ENCODE measurements at places on chromosomes 1 and 21. TPM values are rescaled to one million over a fixed set of nuclear protein-coding genes. Genes with fewer than 3 reads are reported as not detected.

DNA sequence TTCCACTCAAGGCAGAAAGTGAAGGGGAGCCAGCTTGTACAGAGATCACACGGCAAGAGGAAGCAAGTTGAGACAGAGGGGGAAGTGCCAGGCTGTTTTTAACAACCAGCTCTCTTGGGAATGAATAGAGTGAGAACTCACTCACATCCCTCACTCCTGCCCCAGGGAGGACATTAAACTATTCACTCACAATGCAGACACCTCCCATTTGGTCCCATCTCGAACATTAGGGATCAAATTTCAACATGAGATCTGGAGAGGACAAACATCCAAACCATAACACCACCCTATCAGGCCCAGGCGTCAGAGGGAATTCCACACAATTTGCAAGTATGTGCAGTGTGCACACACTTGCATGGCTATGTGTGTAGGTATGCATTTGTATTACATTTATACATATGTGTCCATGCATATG lies 62.7 kb downstream of the DMAP1 start:
- peaks cover 15% of the 10 kb centered on the region for H3K4me1 ChIP-seq
- DNase-seq, result no peak
- H3K27me3 ChIP-seq, result no peaks in the 10 kb centered on the region
- no peaks in the 10 kb centered on the region for H3K36me3 ChIP-seq

- H3K27ac ChIP-seq, result no peak overlapping the region
- no peak for DNase-seq
- H3K4me3 ChIP-seq, result no peak overlapping the region
- H3K27me3 ChIP-seq, result no peaks in the 10 kb centered on the region
Measured at GRCh38 chr1:27538793-27539192, 48.8 kb upstream of the WASF2 start.

DNA sequence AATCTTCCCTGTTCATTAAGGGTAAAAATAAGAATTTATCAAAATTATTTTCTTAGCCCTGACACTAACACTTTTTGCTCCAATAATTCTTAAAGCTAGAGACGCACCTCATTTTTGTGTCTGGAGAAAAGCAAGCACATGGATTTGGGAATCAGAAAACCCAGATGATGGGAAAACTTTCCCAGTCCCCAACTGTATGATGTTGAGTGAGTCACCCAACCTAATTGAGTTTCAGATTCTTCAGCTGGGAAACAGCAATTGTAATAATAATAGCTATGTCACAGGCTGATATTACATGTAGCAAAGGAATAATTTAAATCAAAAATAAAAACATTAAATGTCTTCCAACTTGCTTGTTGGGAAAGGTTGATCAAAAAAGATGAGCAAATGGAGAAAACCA lies 159.0 kb downstream of the MIS18A start:
- H3K27ac ChIP-seq, result no peak overlapping the region
- no peak for DNase-seq
- no peaks in the 10 kb centered on the region for H3K27me3 ChIP-seq
- H3K4me1 ChIP-seq, result no peaks in the 10 kb centered on the region
- H3K36me3 ChIP-seq, result no peaks in the 10 kb centered on the region

- no peak for DNase-seq
- no peak overlapping the region for H3K4me3 ChIP-seq
- H3K27me3 ChIP-seq, result no peaks in the 10 kb centered on the region
- no peaks in the 10 kb centered on the region for H3K36me3 ChIP-seq
- peaks cover 18% of the 10 kb centered on the region for H3K4me1 ChIP-seq
Measured at GRCh38 chr1:3373175-3373574, 81.3 kb upstream of the ARHGEF16 start.

GRCh38 chr21:41767606-41768436 lies 969 bp upstream of the RIPK4 start:
- no peak overlapping the region for H3K27ac ChIP-seq
- peaks cover 29% of the 10 kb centered on the region for H3K27me3 ChIP-seq
- peak overlapping the region; percentile 33 for H3K4me3 ChIP-seq
- no peaks in the 10 kb centered on the region for H3K36me3 ChIP-seq

- DNase-seq, result no peak
- H3K27me3 ChIP-seq, result no peaks in the 10 kb centered on the region
- H3K27ac ChIP-seq, result no peak overlapping the region
- H3K4me1 ChIP-seq, result no peaks in the 10 kb centered on the region
- H3K4me3 ChIP-seq, result no peak overlapping the region
Measured at GRCh38 chr1:214476229-214476985, 75.0 kb downstream of the PTPN14 start.

DNA sequence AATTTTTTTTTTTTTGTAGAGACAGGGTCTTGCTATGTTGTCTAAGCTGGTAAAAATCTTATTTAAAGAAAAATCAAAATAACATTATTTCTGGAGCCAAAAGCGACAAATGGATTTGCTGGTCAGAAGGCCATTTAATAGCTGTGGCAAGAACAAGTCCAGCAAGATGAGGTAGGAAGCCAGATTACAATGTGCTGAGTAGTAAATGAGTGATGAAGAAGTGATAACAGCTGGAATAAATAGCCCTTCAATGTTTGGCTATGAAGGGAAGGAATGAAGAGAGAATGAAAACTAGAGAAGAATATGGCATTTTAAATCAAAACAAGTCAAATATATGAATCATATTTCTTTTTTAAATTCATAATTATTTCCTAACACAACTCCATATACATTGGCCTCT lies 34.5 kb downstream of the SYDE2 start:
- DNase-seq, result no peak
- H3K27me3 ChIP-seq, result no peaks in the 10 kb centered on the region
- H3K4me3 ChIP-seq, result no peak overlapping the region
- no peak overlapping the region for H3K27ac ChIP-seq
- H3K4me1 ChIP-seq, result peaks cover 3% of the 10 kb centered on the region

DNA sequence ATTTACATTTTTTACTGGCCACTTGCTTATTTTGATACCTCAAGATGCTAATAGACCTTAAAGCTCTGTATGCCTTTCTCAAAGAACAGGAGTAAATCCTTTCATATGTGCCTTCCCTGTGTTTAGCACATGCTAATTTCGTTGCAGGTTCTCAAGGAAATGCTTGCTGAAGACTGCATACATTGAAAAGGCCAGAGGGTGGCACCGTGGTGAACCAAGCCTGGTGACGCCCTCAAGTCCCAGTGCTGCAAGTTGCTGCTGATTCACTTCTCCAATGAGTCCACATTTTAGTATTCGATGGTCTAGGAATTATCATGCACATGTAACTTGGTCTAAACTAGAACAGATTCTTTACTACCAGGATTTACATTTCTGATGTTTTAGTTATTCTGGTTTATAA lies 94.1 kb downstream of the CLDN17 start:
- no peak overlapping the region for H3K4me3 ChIP-seq
- H3K36me3 ChIP-seq, result no peaks in the 10 kb centered on the region
- DNase-seq, result no peak
- H3K4me1 ChIP-seq, result no peaks in the 10 kb centered on the region
- no peak overlapping the region for H3K27ac ChIP-seq

DNA sequence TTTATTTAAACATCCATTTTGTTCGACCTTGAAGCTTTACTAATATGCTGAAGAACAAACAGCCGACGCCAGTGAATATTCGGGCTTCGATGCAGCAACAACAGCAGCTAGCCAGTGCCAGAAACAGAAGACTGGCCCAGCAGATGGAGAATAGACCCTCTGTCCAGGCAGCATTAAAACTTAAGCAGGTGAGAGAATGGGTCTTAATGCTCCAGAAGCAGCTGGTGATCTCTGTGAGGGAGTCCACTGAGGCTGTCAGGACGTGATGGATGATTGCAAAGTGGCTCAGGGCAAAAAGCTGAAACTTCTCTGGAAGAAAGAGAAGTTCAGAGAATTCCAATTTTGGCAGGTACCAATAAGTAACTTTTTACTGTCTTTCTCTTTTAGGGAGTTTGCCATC lies 4.4 kb downstream of the CHTOP start:
- no peaks in the 10 kb centered on the region for H3K27me3 ChIP-seq
- no peak for DNase-seq
- peaks cover 45% of the 10 kb centered on the region for H3K4me1 ChIP-seq
- H3K36me3 ChIP-seq, result peaks cover 58% of the 10 kb centered on the region
- H3K4me3 ChIP-seq, result no peak overlapping the region
- no peak overlapping the region for H3K27ac ChIP-seq

The NEXN gene
- total RNA-seq, result 0.09 TPM

The OR2AK2 gene
- total RNA-seq, result not detected

The UBIAD1 gene
- 35.7 TPM for total RNA-seq

The IL10RB gene
- 25.3 TPM for total RNA-seq

The SPRR1A gene
- not detected for total RNA-seq

The GBP4 gene
- 24.2 TPM for total RNA-seq

The AMY1A gene
- not detected for total RNA-seq
